ENCODE measurements at places on chromosomes 1 and 21.
A peak's percentile ranks its signal among the peaks of the same experiment; 100 is the strongest.

DNA sequence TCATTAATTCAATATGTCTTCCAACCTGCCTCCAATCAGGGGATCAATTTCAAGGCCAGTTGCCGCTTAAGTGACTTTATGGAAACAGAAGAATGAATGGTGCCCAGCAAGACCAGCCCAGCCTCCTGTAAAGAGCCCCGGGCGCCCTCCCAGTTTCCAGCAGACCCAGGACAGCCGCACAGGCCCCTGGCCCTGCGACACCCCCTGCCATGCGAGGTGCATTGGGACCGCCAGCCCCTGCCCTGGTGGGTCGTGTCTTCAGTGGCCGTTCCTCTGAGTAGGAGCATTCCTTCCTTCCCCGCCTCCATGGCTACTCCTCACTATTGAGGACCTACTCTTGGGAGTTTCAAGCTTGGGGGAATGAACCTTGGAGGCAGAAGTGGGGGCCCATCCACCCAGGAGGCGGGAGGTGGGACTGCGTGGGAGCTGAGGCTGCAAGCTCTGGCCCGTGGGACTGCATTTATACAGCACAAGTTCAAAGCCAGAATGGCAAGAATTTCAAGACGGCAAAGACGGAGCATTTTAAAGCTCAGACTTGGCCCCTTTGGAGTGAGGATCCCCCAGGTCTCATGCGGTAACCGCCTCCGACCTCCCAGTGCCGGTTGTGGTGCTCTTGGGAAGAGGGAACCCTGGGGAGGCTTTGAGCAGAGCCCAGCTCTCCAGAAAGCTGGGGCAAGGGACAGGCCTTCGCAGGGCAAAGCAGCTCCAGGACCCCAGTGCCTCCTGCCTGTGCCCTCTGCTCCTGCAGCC is 73.1 kb upstream of the ACTRT2 start:
- DNase-seq = no peak

DNA sequence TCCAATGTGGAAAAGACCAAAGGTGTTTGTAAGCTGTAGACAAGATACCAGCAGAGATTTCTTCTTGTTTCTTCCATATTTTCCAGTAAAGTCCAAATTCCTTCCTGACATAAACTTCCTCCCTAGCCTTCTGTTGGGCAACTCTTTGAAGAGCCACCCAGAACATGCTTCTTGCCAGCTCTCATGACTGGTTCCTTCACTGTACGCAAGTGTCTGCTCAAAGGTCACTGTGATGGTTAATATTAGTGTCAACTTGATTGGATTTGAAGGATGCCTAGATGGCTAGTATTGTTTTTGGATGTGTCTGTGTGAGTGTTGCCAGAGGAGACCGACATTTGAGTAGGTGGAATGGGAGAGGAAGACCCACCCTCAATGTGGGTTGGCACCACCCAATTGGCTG is 416.6 kb upstream of the RUNX1 start:
- DNase-seq = no peak

- DNase-seq = no peak
These were observed 243.9 kb downstream of the FOXD2 start for GRCh38 chr1:47681735-47682134.

DNA sequence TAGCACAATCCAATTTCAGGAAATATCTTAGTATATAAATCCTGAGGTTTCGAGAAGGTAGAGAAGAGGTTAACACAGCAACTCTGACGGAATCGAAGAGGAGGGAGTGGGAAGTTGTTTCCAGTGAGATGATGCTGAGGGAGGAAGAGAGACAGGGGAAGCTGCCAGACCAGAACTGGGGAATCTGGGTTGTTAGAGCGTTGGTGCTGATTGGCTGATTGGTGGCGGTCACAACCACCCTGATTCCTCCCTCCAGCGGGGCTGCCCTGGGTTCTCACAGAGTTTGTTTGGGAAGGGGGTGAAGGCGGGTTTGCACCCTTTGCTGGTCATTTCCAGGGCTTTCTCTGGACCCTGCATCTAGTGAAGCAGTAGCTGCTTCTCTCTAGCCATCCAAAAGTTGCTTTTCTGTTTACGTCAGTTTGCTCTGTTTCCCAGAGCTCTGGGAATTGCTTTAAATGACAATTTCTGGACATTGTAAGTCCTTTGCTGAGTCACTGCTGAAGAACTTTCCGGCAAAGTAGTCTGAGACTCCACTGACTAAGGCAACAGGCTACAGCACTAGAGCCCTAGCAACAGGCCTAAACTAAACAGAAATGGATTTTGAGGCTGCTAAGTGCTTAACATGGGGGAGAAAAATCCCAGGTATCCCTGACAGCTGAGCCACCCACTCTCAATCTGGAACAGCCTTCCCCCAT is 90.1 kb downstream of the TENT5C start:
- no peak for DNase-seq

GRCh38 chr1:82604524-82604923 is 803.8 kb downstream of the ADGRL2 start:
- peak; percentile 68 for DNase-seq

- no peak for DNase-seq
These were observed 201.5 kb downstream of the NTNG1 start for GRCh38 chr1:107342316-107342715.

GRCh38 chr1:17550729-17551584 is 11.5 kb downstream of the ARHGEF10L start:
- DNase-seq = no peak

DNA sequence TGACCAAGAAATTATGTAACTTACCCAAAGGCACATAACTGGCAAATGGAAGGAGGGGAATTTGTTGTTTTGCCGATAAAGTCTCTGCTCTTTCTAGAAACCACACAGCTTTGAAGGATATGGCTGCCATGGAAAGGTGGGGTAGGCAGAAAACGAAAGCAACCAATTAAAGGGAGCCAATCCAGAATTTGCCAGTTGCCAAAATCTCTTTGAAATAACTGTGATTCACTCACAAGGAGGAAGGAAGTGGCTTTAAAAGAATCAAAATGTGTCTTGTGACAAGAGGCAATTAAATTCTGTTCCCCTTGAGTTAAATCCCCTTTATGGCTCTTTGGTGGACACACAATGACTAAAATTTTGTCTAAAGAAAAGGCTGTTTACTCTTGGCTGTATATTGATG is 61.2 kb upstream of the CCDC190 start:
- no peak for DNase-seq

DNA sequence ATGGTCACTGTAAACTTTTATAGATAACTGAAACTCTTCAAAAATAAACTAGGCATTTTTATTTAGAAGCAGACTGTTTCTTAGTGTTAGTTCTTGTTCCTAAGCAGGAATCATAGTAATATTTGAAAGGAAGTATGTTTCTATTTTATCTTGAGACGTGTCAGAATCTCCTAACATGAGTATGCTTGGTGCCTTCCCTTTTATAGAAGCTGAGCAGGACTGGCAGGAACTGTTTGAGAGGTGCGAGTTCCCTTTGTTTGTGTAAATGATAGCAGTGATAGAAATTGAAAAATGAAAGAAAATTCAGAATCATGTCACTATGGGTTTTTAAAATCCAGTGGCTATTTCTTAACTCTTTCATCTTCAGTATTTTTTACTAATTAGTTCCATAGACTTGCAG is 56.9 kb downstream of the LRRC8D start:
- no peak for DNase-seq

Data from SK-MEL-5 (cell line).